ENCODE measurements at places on chromosomes 16 and 17. TPM values are rescaled to one million over a fixed set of nuclear protein-coding genes. Genes with fewer than 3 reads are reported as not detected.

Gene SCNN1G
- 25.8 TPM for polyA plus RNA-seq

GRCh38 chr17:11643851-11644250, 45.6 kb downstream of the DNAH9 start:
- no peak for DNase-seq

DNA sequence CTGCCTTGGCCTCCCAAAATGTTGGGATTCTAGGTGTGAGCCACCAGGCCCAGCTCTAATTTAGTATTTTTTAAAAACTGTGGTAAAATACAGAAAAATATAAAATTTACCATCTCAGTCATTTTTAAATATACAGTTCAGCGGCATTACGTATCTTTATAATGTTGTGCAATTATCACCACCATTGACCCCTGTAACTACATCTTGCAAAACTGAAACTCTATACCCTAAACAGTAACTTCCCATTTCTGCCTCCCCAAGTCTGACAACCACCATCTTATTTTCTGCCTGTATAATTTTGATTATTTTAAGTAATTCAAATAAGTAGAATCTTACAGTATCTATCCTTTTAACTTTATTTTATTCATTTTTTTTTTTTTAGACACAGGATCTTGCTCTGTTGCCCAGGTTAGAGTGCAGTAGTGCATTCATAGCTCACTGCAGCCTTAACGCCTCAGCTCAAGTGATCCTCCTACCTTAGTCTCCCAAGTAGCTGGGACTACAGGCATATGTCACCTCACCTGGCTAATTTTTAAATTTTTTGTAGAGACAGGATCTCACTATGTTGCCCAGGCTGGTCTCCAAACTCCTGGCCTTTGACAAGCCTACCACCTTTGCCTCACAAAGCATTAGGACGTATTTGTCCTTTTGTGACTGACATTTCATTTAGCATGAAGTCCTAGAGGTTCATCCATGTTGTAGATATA, 10.9 kb upstream of the GGA2 start:
- no peak for DNase-seq

DNA sequence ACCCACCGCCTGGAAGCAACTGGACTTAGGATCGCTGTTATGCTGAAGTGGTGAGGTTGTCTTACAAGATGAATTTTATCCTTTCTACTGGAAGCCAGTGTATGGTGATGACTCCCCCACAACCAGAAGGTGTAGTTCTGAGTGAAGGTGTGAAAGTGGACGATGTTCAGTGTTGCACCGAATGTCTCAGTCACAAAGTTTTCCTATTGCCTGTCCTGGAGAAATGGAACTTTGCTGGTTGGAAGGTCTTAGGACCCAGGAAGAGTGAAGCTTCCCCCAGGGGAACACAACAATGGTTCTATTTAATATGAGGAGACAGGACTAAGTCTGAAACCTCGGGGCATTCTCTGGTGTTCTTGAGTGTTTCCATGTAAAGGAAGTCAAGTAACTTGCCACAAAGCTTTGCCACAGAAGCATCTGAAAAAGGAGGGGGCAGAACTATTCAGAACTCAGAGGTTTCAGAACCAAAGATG, 44.2 kb downstream of the USP22 start:
- DNase-seq: no peak

Gene VTN
- 26.1 TPM for polyA plus RNA-seq

Gene TBC1D3K
- not detected for polyA plus RNA-seq

GRCh38 chr16:46627746-46628145, 6.6 kb upstream of the SHCBP1 start:
- DNase-seq: no peak

- no peak for DNase-seq
Measured at GRCh38 chr17:49908782-49909714, 59.9 kb upstream of the DLX4 start.

DNA sequence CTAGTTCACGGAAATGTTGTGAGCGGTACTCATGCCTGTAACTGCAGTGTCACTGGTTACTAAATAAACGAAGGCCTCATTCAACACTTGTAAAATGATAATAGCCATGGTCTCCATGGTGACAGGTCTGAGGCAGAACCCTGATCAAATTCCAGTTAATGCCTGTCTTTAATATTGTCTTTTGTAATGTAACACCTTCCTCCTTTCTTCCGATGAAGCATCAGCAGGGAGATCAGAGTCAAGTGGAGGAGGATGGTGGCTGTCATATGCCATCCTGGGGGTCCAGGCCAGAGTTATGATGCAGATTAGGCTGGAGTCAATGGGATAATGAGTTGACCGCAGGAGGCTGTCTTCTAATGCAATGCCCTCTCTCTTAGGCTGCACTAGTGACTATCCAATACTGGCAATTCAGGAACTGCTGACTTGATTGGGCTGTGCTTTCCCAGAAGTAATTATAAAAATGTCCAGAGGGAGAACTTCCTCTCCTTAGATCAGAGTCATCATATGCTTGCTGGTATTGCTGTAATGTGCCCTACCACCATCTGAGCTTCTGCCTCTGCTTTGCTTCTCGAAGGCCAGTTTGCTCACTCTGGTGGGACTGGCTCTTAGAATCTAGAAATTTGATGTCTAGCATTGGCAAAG, 419.1 kb downstream of the CA10 start:
- no peak for DNase-seq

DNA sequence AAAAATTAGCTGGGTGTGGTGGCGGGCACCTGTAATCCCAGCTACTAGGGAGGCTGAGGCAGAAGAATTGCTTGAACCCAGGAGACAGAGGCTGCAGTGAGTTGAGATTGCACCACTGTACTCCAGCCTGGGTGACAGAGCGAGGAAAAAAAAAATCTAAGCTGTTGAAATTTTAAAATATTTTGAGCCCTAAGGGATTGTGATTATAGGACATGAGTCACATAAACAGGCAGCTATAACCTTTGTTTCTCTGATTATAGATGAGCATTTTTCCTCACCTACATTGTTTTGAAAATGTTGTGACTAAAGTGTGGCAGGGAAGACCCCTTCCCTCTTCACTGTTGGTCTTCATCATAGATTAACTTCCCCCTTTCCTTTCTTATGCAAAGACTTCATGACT, 135.5 kb downstream of the MGAT5B start:
- DNase-seq: no peak

DNA sequence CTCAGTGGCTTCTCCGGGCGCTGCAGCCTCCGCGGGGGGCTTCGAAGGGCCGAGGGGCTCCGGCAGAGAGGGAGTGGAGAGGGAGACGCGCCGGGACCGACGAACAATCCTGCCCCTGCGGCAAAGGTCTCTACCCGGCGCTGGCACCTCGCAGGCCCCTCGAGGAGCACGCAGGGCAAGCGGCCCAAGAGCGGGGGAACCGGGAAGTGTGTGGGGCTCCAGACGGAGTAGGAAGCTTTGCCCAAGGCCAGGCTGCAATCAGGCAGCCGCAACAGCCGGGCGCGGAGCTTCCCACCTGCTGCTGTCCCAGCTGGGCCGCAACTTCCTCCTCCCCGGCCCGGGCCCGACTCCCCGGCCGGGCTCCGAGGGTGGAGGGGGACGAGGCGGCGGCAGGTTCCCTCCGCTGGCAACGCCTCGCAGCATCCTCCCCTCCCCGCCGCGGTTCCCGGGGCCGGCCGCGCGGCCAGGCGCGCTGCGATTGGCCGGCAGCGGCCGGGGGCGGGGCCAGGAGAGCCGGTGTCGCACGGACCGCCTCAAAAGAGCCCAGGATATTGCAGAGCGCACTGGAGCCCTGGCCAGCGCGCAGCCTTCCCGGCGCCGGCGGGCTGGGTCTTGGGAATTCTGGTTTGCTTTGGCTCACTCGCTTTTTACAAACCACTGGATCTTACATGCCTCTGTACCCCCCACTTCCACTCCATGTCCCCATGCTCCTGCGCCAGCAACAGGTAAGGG, at the start of gene KCNJ2:
KCNJ2 (plus strand) TSS at position 556 of the 732 bp plus-strand sequence. CDS start 5,508 bp downstream, outside the sequence.
- peak; percentile 78 for DNase-seq

DNA sequence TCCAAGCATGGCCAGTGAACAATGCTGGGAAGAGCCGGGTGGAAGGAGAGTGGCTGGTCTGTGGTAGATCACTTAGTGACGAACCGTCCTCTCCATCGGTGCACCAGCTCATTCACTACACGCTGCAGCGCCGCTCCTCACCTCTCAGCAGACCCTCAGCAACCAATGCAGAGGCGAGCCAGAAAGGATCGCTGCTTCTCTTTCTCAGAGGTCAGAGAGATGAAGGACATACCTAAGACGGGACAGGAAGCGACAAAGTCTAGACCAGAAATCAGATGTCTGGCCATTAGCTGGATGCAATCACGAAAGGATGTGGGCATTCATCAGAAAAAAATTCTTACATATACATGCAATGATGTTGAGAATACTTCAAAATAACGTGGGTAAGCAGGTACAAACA, 26.9 kb downstream of the NSMCE1 start:
- no peak for DNase-seq

DNA sequence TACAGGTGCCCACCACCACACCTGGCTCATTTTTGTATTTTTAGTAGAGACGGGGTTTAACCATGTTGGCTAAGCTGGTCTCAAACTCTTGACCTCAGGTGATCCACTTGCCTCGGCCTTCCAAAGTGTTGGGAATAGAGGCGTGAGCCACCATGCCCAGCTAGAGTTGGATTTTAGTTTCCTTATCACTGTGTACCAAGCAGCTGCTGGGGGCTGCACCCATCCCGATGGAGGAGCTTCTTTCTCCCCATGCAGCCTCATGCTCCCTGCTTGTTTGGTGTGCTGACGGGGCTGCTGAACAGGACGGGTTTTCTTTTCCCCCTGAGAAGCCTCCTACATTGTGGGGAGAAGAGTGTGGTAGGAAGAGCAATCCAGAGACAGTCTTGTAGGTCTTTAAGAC, 173.2 kb downstream of the LGALS9B start:
- DNase-seq: no peak

GRCh38 chr17:56213031-56213430, 59.8 kb downstream of the ANKFN1 start:
- no peak for DNase-seq

Gene TPSB2
- not detected for polyA plus RNA-seq

DNA sequence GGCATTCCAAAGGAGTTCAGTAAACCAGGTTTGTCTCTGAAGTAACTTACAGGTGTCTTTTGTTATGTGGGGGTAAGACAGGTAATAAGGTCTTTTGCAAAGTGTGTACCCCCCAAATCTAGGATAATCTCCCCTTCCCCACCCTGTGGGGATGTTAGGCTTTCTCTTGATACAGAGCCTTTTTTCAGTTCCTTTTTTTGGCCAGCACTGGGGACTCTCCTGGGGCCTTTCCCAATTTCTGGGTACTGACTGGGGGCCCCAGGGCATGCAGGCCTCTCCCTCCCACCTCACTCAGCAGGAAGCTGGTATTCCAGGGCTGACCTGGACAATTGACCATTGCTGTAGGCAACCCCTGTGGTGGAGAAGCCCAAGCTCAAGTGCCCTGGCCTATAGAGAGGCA, 84.3 kb upstream of the IRX6 start:
- no peak for DNase-seq
